KG1 (cell line): ENCODE measurements at places on chromosomes 4 and X.

DNA sequence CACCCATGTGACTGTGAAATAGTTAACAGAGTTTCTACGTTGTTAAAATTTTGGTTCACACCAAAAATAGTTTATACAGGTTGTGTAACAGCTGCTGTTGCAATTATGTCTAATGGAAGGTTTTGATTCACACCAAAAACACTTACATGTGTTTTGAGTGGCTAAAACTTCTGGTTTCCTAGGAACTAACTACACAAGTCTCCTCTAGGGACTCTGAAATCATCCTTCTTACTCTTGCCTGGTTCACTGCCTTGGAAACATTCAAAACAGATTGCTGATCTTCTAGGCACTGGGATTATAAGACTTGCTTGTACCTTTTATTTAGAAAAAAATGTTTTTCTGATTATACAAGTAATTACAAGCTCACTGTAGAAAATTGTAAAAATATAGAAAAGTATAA is 14.9 kb upstream of the MORC4 start:
- no peak for DNase-seq

- DNase-seq: no peak
These were observed 899.8 kb downstream of the RAB28 start for GRCh38 chr4:12584116-12584875.

GRCh38 chrX:74505437-74505836 is 84.1 kb downstream of the SLC16A2 start:
- DNase-seq: no peak

- no peak for DNase-seq
These were observed 1.5 kb upstream of the TLR7 start for GRCh38 chrX:12865359-12865758.

DNA sequence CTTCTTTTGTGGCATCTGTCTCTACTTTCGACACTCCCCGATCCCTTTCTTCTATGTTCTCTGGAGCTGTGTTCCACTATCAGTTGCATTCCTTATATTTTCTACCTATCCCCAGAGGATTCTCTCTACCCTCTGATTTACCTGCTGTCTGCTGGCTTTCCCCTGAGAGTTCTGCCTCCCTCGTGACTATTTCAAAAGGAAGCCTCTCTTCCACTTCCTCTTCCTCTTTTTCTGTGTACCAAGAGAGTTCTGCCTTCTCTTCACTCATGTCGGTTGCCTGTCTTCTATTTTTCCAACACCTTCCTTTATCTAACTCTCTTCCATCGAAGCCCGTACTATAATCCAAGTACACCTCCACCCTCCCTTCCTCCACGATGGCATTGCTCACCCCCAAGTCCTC is 631.7 kb downstream of the SMARCA1 start:
- DNase-seq: no peak

DNA sequence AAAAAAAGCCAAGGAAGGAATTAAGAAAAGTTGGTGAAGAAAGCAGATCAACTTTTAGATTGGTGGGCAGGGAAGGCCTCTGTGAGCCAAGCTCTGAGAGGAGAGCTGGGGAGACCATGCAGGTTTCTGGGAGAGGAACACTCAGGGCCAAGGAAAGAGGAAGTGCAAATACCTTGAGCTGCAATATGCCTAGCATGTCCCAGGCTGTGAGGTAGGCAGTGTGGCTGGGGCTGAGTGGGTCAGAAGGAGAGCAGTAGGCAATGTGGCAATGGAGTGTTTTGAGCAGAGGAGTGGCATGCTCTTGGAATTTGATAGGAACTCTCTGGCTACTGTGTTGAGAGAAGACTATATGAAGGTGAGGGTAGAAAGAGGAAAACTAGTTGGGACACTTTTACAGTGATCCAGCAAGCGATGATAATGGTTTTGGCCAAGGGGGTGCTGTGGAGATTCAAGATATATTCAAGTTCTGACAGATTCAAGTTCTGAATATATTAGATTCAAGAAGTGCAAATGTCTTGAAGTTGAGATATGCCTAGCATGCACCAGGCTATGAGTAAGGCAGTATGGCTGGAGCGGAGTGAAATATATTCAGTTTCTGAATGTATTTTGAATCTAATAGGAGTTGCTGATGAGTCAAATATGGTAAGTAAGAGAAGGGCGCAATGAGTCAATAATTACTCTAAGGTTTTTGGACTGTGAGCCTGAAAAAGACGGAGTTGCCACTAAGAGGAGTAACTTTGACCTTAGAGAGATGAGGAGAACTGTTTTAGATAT is 172.5 kb downstream of the CAMK2D start:
- no peak for DNase-seq

DNA sequence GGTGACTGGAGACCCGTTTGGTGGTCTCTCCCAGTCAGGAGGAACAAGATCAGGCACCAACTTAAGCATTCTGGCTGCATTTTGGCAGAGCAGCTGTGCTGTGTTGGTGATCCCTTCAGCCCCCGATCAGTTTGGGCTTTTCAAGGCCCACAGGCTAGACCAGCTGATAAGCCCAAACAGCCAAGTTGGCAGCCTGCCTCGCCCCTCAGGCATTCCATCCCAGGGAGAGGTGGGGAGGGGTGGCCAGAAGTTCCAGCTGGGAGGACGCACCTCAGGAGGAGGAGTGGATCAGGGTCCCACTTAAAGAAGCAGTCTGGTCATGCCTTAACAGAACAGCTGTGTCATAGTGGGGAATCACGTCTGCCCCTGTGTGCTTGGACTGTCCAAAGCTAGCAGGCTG is 105.8 kb downstream of the CHIC1 start:
- DNase-seq: no peak

- DNase-seq: no peak
These were observed 7.3 kb downstream of the SUV39H1 start for GRCh38 chrX:48703642-48704481.

DNA sequence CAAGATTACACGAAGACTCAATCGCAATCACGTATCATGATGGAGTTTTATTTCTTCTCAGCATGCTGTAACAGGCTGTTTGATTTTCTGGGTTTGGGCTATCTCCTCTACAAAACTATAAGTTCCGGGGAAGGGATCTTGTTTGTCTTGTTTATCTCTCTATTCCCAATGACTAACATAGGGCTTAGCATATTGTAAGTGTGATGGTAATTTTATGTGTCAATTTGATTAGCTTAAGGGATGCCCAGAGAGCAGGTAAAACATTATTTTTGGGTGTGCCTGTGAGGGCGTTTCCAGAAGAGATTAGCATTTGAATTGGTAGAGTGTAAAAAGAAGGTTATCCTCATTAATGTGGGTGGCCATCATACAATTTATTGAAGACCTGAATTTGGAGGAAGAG is 32.8 kb upstream of the C1GALT1C1 start:
- no peak for DNase-seq

- DNase-seq: no peak
These were observed 127.8 kb upstream of the FAT1 start for GRCh38 chr4:186851291-186852072.

GRCh38 chrX:66876776-66877175 is 237.9 kb upstream of the EDA2R start:
- DNase-seq: no peak

DNA sequence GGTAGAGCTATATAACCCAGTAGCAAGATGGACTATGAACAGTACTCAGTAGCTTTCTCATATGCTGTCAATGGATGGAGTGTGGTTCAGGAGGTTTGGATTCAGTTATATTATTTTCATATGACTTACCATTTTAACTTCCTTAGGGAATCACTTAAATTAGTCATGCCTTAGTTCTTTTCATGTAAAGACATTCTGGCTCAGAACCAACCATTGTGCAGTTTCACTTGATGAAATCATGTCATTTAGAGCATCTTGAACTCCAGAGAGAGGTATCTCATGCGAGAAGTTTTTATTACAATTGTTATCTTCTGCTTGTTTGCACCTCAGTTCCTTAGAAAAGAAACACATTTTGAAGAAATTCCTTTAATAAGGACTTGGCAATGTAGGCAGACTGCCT is 55.8 kb downstream of the IL1RAPL2 start:
- no peak for DNase-seq

DNA sequence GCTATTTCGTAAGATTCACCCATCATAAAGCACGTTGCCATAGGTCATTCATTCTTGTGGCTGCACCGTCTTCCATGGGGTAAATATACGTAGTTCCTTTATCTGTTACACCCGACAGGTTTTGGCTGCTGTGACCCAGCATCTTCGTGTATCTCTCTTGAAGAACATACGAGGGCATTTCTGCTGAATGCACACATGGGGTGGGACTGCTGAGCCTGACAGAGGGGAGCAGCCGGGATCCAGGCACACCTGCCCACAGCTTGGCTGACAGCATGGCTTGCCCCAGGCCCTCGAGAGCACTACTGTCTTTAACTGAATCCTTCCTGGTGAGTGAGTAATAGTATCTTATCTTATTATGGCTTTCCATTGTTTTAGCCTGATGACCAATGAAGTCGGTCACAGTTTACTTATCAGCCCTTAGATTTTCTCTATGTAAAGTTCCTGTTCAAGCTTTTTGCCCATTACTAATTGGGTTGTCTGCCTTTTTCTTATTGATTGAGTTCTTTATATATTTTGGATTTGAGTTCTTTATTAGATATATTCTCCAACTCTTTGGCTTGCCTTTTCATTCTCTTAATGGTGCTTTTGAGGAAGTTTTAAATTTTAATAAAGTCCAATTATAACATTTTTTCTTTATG is 45.0 kb upstream of the MXD4 start:
- no peak for DNase-seq

DNA sequence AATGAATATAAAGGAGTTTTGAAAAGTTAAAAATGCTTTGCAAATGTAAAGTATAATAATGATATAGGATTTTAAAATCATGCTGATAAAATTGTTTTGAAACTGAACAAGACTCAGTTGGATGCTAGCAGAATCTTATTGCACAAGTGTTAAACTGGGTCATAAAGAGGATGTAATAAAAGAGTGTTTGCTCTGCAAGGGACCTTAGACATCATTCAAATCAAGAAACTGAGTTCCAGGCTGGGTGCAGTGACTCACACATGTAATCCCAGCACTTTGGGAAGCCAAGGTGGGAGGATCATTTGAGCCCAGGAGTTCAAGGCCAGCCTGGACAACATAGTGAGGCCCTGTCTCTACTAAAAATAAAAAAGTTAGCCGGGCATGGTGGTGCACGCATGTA is 27.5 kb upstream of the DUSP21 start:
- DNase-seq: no peak

GRCh38 chr4:126715681-126716080 is 917.1 kb upstream of the INTU start:
- no peak for DNase-seq

DNA sequence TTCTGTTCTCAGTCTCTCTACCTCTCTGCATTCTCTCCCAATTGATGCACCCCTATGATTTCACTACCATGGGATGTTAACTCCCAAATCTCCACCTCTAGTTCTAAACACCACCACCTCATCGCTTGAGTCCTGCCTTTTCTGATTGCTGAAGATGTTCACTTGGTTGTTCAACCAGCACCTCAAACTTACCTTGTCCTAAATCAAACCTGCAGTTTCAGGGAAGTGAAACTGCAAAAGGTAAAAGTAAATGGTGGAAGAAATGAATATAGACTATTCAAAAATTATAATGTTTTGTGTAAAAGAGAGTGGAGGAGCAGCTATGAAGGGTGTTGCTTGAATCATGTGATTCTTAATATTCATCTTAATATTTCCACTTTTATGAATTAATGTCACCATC is 91.0 kb downstream of the PDE5A start:
- DNase-seq: no peak

- DNase-seq: no peak
These were observed 162.5 kb upstream of the CASK start for GRCh38 chrX:42085836-42086235.

DNA sequence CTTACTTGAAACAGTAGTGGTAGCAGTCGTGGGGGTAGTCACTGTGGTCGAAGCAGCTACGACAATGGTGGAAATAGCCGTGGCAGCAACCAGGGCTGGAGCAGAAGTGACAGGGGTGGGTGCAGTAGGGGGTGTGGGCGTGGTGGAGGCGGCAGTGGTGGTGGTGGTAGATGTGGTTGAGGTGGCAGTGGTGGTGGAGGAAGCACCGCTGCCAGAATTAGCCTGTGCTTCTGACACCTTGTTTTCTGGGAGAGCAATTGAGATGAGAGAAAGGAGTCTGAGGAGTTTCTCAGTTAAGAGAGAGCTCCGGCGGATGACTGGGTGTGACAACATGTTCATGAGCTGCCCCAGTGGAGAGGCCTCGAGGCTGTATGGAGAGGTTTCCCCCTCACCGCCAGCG is 113.5 kb upstream of the HSD17B10 start:
- no peak for DNase-seq

DNA sequence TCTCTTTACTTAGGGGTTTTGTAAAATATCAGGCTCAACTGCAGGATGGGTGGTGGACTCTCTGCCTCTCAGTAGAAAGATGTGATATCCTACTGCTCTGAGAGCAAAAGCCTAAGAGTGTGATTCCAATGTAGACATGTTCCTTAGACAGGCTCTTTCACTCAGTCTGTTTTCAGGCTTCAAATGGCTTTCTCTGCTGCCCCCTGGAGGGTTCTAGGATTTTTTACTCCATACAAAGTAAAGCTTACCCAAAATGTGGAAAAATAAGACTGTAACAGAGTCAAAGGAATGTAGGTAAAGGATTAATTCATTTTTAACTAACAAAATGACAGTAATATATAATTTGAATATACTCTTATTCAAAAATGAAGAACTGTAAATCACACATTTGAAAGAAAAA is 32.1 kb downstream of the ZGRF1 start:
- DNase-seq: peak; percentile 38

DNA sequence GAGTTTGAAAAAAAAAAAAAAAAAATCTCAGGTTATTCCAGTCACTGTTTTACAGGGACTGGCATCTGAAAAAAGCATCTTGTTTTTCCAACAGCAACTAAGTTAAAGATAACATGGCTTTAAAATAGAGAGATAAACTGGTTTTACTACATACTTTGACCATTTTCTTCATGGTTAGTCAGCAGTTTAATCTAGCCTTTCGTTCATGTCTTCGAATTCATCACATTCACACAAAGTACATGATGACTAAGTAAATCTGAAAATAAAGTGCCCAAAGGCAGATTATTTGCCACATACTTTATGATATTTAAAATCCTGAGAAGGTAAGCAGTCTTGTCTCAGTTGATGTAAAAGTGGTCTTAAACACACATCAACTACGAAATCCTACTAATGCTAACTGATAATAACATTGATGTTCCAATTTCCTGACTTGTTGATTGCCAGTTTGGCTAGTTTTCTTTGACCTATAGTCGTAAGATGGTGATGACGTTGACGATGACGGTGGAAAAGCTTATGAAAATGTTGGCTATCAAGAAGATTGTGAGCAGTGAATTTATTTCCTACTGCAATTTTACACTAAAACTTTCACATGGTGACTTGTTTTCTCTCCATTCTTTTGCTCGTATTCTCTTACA is 540.5 kb upstream of the BOD1L1 start:
- no peak for DNase-seq

GRCh38 chr4:123950530-123950929 is 553.9 kb downstream of the SPRY1 start:
- no peak for DNase-seq

DNA sequence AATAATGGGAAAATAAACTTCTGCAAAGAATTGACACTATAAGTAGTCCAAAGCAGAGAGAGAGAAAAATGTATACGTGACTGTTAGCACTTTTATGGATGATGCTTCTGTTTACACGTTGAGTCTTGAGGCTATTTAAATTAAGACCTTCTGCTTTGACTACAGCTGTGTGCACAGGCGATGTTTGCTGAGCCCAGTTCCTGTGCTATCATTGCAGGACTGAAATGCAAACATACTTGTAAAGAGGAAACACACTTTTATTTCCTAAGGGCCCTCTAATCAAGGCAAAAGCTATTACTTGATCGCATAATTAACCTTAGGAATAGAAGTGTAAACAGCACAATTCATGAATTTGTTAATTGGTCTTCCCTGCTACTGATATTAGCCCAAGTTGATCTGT is 226.9 kb downstream of the FBXW7 start:
- no peak for DNase-seq
